ENCODE measurements at places on chromosomes 2 and 18. TPM values are rescaled to one million over a fixed set of nuclear protein-coding genes. Genes with fewer than 3 reads are reported as not detected.

GRCh38 chr2:216320852-216321251, 51.4 kb downstream of the MARCHF4 start:
- DNase-seq, result no peak

The ARHGAP15 gene
- total RNA-seq, result 5.9 TPM

The CCDC141 gene
- total RNA-seq, result 1.8 TPM

The DTNA gene
- total RNA-seq, result 15.0 TPM

The RAB6D gene
- total RNA-seq, result 0.11 TPM

GRCh38 chr2:168105127-168105683, 142.2 kb downstream of the STK39 start:
- DNase-seq, result no peak

DNA sequence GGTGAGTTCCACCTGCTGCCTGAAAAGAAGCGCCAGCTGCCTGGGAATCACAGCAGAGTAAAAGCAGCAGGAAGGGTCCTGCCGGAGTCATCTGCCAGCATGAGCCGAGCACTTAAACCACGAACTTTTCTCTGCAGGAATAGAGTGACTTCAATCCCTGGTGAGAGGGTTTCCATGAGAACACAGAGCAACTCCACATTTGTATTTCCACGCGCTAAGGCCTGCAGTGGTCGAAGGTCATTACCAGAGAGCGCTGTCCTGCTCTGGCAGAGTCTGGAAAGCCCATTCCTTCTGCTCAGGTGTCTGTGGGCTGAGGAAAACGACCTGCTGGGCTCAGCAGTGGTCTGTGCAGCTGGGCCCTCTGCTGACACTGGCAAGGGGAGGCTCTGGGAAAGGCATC, 6.7 kb downstream of the PASK start:
- no peak for DNase-seq

DNA sequence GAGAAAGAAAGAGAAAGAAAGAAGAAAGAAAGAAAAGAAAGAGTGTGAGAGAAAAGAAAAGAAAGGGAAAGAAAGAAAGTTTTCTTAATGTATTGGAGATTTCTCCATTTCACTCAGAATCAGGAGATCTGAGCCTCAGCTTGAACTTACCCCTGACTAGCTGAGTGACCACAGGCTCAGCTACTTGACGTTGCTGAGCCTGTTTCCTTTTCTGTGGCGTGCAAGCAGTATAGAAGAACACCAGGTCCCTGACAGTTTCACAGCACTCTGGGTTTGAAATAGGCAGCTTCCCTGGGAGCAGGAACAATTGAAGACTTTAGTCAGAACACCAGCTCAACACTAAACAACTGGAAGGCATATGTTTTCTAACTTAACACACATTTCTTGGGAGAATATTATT, 44.7 kb downstream of the MARCO start:
- DNase-seq, result no peak

DNA sequence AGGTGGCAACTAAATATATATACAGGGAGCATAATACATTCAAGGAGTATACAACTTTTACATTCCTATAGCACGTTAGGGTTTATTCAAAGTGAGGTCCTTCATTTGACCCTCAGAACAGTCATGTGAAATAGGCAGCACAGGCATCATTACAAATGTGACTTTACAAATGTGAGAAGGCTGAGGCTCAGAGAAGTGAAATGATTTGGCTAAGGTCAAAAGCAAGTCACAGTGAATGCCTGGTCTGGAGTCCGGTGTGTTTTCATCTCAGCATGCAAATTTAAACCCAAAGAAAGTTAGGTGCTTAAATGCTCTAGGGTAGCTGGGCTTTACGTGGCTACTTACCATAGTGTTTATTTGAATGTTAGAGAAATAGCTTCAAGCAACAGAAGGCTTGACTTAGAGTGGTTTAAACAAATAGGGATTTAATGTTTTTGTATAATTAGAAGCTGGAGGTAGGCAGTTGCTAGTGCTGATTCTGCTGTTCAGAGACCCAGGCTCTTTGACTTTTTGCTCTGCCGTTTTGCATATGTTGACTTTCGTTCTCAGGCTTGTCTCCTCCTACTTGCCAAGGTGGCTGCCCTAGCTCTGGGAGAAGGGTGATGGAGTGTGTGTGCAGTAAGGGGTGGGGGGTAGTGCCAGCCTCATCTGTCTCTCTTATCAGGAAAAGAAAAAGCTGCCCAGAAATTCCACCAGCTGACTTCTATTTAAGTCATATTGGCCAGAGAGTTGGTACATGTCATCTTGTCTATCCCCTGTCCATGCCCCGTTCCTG, 89.2 kb downstream of the PLCL1 start:
- no peak for DNase-seq

Data from neural progenitor cell (in vitro differentiated cells).